ENCODE measurements at places on chromosomes 1 and 21.

DNA sequence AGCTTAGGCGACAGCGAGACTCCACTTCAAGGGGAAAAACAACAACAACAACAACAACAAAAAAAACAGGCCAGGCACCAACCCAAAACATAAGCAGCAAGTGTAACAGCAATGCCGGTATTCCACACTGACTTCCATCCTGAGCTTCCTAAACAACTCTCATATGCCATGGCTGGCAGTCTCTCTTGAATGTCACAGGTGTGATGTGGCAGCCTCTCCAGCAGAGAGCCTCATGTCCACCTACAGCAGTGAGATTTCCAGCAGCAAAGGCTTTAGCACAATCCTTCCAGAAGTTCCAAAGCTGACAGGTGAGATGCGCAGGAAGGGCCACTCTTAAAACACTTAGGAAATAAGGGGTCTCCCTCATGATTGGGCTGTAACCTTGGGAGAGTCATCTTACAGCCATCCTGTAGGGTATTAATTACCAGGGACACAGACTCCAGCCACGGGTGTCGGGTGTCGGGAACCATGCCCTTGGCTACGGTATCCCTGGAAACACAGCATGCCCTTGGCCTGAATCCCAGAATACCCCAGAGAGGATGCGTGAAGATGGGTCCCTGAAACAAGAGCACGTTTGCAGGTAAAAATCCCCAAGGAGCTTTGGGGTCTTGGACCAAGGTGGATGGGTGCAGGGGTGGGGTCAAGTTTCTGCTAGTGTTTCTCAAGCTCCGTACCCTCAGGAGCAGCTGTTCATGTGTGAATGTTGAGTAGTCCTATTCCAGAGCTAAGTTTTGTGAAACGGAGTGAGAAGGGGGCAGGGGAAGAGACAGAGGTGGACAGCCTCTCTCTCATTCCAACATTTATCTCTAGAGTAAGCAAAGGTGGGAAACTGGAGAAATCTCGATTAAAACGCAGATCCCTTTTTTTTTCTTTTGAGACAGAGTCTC, 31.4 kb downstream of the CLSTN1 start:
- DNase-seq: no peak

DNA sequence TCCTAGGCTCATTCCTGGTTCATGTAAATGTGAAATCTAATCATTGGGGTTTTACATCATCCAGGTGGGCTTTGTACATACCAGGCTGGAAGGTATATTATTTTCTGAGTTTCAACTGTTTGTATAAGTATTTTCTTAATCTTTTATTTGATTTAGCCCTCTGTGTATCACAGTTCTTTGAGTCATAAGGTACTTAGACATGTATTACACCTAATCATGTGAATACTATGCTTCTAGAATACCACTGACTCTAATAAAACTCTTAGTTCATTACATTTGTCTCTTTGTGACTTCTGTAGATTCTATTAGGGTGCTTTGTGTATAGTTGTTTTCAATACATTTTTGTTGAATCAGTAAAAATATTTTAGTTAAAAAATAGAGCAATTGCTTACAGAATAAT, 92.8 kb downstream of the ZFYVE9 start:
- no peak for DNase-seq

GRCh38 chr1:150760013-150760412, 5.6 kb downstream of the CTSS start:
- peak; percentile 13 for DNase-seq

GRCh38 chr1:96792220-96792619, 70.6 kb downstream of the PTBP2 start:
- no peak for DNase-seq

DNA sequence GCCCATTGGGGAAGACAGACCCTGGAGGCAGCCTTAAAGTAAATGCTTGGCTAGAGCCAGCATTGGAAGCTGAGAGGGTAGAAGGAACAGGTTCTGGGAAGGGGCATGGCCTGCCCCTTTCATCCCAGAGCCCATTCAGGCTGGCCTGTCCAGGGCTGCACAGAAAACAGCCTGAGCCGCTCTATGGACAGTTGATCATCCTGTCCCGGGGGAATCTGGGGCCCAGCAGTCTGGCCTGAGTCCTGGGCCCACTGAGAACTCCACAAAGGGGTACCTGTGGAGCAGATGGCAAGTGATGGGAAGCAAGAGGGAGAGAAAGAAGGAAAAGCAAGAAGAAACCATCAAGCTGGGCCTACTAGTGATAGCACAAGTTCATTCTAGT, 13.2 kb downstream of the TMEM81 start:
- no peak for DNase-seq

DNA sequence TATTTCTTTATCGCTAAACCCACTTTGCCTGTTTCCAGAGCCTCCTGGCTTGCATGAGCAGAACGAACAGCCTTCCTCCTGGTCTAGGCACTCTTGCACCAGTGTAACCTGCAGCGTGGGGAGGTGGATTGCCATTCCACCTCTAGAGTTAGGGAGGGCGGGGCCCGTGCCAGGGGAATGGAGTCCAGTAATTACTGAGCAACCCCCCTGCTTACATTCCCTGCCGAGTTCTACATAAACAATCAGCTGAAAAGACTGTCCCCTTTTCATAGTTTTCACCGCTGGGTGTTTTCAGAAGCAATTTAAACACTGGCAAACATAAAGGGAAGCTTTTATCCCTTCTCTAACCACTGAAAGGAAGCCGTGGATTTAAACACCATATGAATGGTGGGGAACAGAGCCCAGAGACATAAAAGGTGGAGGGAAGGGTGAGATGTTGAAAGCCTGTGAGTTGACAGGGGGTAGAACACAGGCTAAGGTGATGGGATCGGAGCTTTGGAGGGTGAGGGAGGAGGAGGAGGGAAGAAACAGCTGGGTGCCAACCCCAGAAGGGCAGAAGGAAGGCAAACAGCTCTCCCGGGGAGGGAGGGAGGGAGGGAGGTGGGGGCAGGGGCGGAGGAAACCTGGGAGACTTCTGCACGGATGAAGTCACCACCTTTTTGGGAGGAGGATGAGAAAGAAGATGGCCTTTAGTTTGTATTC, 68.0 kb upstream of the WDR26 start:
- no peak for DNase-seq

DNA sequence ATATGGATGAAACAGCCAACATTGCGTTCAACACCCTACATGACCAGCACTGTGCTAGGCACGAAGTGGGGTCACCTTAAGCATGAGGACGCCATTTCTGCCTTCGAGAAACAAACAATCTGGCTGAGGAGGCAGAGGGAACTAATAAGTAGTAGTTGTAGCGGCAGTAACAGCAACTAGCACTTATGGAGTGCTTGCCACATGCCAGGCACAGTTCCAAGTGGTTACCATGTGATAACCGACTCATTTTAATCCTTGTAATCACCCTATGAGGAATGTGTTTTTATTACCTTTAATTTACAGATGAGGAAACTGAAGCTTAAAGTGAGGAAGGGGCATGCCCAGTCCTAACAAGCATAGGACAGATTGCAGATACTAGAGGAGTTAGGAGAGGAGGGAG, 33.7 kb downstream of the KCND3 start:
- DNase-seq: no peak

DNA sequence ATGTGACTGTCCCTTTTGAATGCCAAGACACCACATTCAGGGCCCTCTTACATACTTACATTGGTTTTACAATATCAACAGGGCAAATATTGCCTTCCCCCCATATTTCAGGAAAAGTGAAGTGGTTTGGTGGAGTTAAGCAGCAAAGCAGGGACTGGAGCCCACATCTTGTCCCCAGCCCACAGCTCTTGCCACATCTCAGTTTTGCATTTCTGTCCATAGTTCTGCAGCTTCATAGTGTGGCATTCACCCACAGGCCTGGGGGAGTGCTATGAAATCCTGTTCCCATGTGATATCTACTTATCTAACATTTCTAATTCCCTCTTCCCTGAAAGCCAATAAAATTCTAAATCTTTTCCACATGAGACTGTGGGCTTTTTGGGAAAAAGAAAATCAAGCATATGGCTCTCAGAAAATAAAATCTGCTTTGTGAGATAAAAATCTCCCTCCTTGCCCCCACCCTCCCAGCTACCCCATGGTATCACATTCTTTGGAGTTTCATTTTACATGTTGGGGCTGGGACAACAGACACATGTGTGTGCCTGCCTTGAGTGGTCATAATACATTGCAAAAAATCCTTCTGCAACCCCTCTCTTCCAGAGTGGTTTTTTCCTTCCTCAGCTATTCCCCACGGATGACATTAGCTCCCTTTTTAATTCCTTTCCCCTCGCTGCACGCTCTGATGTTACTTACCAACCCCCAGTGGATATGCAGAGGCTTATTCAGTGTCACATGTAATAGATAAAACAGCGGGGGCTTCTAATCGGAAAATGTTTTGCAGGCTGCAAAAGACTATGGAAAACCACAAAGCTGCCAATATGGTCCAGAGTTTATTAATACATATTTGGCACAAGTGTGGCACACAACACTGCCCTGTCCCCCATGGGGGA, 20.5 kb upstream of the CD2 start:
- no peak for DNase-seq

- DNase-seq: no peak
These were observed 436.5 kb upstream of the VAMP3 start for GRCh38 chr1:7334475-7335035.

DNA sequence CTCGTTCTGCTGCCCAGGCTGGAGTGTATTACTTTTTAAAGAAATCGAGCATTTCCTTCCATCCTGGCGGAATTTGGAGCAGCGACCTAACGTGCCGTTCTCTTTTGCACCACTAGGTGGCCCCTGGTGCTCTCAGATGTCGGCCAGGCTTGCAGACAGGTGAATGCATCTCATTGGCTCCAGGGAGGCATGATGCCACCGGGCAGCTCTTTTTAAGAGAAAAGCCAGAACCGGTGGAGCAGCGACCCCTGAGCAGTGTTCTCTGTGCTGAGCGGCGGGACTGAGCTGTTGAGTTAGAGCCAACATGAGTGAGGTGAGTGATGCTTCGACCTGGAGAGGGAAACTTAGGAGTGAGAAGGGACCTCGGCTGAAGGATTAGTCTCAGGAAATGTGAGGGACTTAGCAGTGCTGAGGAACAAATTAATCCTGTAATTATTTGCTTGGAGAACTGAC, at the start of gene PCP4:
TSS of gene PCP4 (plus strand) at position 241 of the 453 bp plus-strand sequence. CDS start at position 305, 64 bp downstream.
- DNase-seq: peak; percentile 3

DNA sequence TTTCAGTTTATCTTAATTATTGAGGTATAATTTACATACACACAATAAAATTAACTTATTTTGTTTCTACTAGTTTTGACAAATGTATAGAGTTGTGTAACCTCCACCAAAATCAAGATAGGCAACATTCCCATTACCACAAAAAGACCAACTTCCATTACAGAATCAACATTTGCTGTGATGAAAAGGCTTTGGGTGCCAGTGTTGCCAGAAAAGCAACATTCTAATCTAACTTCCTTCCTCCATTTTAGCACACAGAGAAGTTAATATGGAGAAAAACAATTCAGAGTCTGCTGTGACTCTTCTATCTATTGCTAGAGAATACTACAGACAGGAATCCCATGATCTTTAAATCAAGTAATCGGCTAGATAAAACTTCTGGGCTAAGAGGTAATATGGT, 245.3 kb downstream of the RERE start:
- no peak for DNase-seq

DNA sequence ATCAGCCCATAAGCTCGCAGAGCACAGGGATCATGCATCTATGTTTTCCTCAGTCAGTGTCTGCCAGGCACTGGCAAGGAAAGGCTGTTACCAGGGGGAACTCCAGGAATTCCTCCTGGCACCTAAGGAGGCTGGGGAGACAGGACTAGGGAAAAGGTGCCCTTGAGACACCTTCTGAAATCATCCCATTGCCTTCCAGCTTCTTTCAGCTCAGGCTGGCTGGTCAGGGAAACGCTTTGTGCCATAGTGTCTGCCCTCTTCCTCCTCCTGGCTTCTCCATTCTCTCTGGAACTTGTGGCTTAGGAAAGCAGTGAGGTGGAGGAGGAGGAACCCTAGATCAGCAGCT, 13.8 kb downstream of the LMNA start:
- DNase-seq: no peak

DNA sequence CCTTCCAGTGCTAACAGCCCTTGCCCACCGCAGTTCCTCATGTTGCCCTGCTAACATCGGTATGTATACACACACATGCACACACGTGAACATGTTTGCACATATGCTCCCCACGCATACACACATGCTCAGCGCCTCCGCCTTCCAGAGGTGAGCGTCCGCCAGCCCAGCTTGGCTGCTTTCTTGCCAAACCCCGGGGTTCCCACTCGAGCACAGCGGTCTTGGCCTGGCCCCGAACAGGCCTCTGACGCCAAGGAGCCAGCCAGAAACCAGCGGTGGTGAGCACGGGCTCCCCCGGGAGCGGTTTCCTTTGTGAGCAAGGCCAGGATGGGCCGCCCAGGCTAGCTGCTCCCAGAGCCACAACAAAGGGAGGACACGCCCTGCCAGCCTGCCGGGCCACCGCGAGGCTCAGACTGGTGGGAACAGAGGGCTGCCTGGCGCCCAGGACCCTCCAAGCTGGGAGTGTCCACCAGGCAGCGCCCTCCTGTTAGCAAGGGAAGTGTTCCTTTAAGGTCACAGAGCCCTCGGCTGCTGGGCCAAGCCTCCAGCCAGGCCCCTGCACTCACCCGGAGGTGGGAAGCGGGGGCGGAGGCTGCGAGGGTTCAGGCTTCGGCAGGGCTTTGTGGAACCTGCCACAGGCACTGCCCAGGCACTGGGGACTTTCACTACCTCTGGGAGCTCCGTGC, 65.4 kb downstream of the ALPL start:
- DNase-seq: no peak

DNA sequence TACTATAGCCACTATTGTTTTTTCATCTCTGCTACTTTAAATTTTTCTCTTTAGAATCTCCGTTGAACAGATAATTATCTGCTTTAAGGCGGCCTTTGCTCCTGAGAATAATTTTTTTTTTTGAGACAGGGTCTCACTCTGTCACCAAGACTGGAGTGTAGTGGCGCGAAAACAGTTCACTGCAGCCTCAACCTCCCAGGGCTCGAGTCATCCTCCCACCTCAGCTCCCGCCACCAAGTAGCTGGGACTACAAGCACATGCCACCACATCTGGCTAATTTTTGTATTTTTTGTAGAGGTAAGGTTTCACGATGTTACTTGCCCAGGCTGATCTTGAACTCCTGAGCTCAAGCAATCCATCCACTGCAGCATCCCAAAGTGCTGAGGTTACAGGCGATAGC, 28.6 kb downstream of the TRIT1 start:
- DNase-seq: no peak

GRCh38 chr1:28480308-28480707, 25.5 kb upstream of the RCC1 start:
- no peak for DNase-seq

All from CD4-positive, alpha-beta T cell treated with Interleukin-4 for 4 hours (primary cell).